ENCODE measurements at places on chromosomes 7 and 10.

DNA sequence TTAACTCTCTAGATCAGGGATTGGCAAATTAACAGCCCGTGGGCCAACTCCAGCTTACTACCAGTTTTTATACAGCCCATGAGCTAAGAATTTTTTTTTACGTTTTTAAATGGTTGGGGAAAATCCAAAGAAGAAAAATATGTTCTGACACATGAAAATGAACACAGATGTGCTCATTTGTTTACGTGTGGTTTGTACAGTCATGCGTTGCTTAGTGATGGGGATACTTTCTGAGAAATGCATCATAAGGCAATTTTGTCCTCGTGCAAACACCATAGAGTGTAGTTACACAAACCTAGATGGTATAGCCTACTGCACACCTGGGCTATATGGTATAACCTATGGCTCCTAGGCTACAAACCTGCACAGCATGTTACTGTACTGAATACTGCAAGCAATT, 8.3 kb upstream of the SMKR1 start:
- DNase-seq = no peak

GRCh38 chr7:142508251-142508650, 241.0 kb upstream of the PRSS1 start:
- DNase-seq = no peak

- DNase-seq = no peak
Observed at GRCh38 chr7:44666566-44666965, 60.1 kb downstream of the OGDH start.

DNA sequence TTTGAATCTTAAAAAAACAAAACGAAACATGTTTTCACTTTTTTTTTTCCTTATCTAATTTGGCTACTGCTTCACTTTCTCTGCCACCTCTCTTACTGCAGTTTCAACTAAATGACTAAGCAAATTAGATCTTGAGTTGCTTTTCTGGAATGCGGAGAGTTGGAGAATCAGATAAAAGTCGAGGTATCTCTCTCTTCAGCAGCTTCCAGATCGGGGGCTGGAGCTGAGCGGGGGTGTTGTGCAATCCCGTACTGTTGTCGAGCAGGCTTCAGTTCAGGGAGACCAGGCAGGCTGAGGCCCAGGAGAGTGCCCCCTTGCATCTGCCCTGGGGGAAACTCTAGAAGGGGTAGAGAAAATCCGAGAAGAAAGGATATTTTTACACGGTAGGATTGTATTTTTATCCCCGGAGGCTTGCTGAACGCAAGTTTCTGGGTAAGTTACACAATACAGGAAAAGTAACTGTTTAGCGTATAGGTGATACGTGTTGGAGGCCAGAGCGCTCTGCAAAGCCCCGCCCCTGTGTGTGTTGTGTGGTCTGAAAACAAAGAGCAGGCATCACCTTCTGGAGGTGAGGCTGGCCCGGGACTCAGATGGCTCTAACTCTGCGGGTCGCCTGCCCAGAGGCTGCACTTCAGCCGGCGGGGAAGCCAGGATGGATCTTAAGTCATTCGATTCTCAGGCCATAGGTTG, 116.6 kb downstream of the KLF6 start:
- no peak for DNase-seq

DNA sequence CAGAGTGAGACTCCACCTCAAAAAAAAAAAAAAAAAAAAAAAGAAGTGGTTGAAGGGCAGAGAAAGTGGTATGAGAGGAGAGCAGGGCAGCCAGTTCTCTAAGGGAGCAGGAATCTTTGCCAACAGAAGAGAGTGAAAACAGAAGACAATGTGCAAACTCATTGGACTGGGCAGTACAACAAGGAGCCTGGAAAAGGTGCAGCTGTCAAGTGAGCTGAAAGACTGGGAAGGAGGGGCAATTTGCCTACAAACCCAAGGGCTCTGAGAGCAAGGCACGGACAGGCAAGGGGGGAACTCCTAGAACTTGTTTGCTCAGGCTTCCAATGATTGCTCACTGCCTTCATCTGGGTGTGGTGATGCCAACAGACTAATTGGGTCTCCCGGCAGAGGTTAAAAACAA, 9.5 kb downstream of the ACTR1A start:
- no peak for DNase-seq

DNA sequence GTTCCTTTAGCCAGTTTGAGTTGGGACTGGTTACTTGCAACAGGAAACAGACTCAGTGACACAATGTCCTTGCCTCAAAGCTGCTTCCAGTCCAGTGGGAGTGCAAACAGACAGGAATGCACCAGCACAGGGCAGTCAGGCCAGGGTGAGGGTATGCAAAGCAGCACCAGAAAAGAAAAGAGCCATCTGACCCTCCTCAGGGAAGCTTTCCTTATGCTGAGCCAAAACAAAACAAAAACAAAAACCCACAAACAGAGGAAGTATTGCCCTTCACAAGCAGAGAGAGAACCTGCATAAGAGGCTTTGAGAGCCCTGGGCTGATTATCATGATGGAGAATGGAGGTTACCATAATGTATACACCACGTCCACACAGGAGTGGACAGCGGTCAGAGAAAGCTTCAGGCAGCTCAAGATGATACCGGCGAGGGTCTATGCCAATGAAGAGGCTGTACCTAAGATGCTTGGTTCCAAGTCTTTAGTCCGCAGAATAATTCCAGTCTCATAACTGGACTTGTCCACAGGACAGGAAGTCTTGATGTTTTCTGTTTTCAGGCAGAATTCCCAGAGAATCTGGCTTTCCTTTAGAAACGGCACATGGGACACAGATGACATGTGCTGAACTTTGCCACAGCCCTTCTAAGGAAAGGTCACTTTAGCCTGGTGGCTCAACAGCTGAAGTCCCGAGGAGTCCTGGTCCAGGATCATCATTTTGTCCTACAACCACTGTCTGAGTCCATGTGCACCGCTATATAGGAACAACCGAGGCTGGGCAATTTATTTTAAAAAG, 263.3 kb downstream of the TNS3 start:
- DNase-seq = no peak

- DNase-seq = no peak
Observed at GRCh38 chr7:68235937-68236336, 1239.3 kb downstream of the TYW1 start.

- DNase-seq = no peak
Observed at GRCh38 chr7:129748356-129749109, 137.0 kb downstream of the NRF1 start.

- DNase-seq = no peak
Observed at GRCh38 chr7:7738177-7738576, 19.8 kb upstream of the RPA3 start.

- DNase-seq = no peak
Observed at GRCh38 chr7:140889645-140890044, 35.1 kb downstream of the BRAF start.

GRCh38 chr7:114519240-114519639, 104.6 kb downstream of the FOXP2 start:
- DNase-seq = peak; percentile 57

GRCh38 chr10:113557424-113557862, 4.6 kb downstream of the HABP2 start:
- DNase-seq = no peak

- DNase-seq = no peak
Observed at GRCh38 chr7:47521011-47521795, 60.7 kb downstream of the TNS3 start.

DNA sequence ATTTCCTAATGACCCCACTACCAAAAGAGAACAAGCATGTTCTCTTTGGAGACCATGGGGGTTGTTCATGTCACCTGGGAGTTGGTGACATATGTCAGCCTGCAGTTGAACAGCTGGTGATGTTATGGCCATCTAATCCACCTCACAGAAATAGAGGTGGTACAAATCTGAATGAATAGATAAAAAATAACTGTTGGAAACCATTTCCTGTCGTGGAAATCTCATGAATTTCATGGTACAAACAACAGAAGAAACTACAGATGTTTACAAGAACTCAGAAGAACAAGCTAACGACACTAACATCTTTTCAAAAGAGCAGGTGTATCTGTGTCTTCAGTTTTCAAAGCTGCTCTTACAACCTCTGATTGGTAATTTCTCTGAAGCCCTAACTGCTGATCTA, 81.3 kb downstream of the RAPGEF5 start:
- no peak for DNase-seq

DNA sequence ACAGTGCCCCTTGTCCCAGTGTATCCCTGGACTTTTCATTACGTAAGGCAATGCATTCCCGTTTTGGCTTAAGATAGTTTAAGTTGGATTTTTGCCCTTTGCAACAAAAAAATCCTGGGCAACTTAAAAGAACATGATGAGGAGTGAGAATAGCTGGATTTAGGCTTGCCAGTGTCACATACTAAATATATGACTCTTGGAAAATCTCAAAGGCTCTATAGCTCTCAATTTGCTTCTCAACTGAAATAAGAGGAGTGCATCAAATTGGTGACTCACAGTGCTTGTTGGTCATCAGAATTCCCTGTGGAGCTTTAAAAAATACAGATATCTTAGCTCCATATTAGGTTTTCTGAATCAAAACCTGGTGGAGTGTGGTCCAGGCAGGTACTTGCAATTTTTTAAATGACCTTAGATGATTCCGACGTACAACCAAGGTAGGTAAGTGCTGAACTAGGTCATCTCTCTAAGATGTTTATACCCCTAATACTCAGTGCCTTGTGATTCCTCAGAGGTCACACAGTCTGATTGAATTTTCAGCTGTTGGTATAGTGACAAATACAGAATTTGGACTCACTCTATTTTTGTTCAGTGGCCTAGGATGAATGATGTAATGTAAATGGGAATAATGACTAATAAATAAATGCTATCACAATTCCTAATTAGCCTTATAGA, 33.9 kb upstream of the ORC5 start:
- DNase-seq = no peak

GRCh38 chr10:6270951-6271350, 68.2 kb downstream of the PFKFB3 start:
- no peak for DNase-seq
